ENCODE measurements at places on chromosomes 2 and 18. TPM values are rescaled to one million over a fixed set of nuclear protein-coding genes. Genes with fewer than 3 reads are reported as not detected.

GRCh38 chr2:196941398-196942078 lies 15.0 kb upstream of the PGAP1 start:
- no peaks in the 10 kb centered on the region for H3K4me1 ChIP-seq
- H3K27ac ChIP-seq, result no peak overlapping the region
- no peak overlapping the region for H3K4me3 ChIP-seq
- no peaks in the 10 kb centered on the region for H3K27me3 ChIP-seq
- no peaks in the 10 kb centered on the region for H3K36me3 ChIP-seq

DNA sequence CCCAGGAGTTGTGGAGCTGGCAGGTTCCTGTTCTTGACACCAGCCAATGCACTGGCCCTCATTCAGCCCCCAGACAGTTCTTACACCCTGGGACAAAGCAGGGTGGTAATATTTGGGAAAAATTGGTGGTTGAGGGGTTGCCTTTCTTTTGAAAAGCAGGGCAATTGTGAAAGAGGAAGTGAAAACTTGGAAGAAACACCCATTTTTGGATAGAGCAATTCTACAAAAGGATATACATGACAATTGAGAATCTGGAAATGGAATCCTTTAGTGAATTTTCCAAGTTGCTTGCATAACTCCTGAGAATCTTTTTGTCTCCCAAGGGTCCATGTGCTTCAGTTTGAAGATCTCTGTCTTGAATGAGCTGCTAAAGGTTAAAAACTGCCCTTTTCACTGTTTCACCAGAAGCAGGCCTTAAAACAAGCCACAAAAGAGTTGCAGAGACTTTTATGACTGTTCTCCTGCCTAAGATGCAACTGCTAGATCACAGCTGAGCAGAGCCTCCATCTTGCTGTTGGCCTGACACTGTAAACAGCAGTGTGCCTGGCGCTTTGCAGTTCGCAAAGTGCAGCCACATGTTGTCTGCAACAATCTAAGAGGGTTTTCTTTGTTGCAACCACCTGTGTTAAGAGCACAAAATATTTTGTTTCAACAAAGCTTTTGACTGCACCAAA lies 11.8 kb downstream of the COL4A4 start:
- H3K4me3 ChIP-seq, result no peak overlapping the region
- H3K27me3 ChIP-seq, result no peaks in the 10 kb centered on the region
- DNase-seq, result no peak
- no peak overlapping the region for H3K27ac ChIP-seq
- H3K36me3 ChIP-seq, result no peaks in the 10 kb centered on the region

DNA sequence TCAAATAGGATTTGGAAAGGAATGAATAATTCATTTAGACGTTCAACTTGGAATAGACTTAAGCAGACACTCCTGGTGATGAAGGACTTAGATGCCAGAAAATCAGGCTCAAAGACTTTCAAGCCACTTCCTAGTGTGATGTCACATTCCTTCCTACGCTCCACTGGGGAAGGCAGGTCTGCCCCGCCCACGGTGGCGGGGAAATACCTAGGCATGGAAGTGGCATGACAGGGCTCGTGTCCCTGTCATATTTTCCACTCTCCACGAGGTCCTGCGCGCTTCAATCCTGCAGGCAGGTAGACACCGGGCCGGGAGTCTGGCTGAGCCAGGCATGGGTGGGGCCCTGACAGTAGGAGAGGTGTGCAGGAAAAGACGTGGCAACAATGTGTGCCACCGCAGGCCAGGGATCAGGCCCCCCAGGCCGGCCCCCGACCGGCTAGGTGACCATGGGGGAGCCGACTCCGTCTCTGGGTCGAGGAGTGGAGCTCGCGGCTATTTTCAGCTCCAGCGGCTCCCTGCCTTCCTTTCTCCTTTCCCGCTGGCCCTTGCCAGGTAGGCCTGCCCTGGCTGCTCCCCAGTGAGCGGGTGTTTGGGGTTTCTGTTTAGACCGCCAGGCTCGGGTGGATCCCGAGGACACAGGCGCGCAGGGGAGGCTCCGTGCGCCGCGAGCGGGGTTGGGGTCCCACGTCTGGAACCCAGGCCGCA lies at the start of gene IL1RL2:
Gene IL1RL2 (plus strand): TSS at position 233 of the 705 bp plus-strand sequence. CDS start 845 bp downstream, outside the sequence.
- peaks cover 3% of the 10 kb centered on the region for H3K4me1 ChIP-seq
- peak within 1 kb of the TSS; percentile 55 for H3K4me3 ChIP-seq
- no peak for DNase-seq
- no peaks in the 10 kb centered on the region for H3K27me3 ChIP-seq
- H3K27ac ChIP-seq, result peak within 1 kb of the TSS; percentile 91

DNA sequence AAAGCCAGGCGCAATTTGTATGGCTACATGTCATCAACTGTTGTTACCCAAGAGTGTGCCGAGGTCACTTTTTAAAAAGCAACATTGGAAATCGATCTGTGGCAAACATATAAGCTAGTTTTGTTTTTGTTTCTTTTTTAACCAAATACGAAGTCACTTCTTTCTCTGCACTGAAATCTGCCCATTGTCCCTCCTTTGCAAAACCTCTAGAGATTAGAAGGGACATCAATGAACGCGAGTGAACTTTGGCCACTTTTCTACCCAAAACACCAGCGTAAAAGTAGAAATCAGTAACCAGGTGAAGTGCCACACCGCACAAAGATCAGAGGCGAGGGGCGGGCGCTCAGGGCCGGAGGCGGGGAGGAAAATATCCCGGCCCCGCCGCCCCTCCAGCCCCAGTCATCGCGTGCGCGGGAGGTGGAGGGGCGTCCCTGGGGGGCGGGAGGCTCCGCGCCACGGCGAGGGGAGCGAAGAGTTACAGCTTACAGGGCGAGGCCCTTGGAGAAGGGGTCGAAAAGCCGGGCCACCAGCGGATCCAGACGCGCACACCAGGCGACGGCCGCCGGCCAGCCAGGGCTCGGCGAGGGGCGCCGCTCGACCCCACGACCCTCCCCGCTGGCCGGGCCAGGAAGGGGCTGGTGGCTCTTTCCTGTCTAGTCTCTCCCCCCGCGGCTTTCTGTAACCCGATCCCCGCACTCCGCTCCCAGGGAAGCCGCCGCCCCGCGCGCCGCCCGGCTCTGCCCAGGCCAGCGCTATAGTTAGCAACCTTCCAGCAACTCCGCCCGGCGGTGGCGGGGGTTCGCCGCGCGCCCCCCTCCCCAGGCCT lies 993 bp downstream of the RBMS1 start:
- peak overlapping the region; percentile 74 for H3K4me3 ChIP-seq
- H3K4me1 ChIP-seq, result peaks cover 19% of the 10 kb centered on the region

C2orf66 gene
- polyA plus RNA-seq, result not detected

TEX44 gene
- not detected for polyA plus RNA-seq

CRACDL gene
- polyA plus RNA-seq, result 0.13 TPM

POU3F3 gene
- polyA plus RNA-seq, result not detected

- H3K36me3 ChIP-seq, result peaks cover 5% of the 10 kb centered on the region
- no peaks in the 10 kb centered on the region for H3K27me3 ChIP-seq
- H3K4me3 ChIP-seq, result no peak overlapping the region
- no peaks in the 10 kb centered on the region for H3K4me1 ChIP-seq
Measured at GRCh38 chr2:207589143-207589542, 36.1 kb downstream of the METTL21A start.

DNA sequence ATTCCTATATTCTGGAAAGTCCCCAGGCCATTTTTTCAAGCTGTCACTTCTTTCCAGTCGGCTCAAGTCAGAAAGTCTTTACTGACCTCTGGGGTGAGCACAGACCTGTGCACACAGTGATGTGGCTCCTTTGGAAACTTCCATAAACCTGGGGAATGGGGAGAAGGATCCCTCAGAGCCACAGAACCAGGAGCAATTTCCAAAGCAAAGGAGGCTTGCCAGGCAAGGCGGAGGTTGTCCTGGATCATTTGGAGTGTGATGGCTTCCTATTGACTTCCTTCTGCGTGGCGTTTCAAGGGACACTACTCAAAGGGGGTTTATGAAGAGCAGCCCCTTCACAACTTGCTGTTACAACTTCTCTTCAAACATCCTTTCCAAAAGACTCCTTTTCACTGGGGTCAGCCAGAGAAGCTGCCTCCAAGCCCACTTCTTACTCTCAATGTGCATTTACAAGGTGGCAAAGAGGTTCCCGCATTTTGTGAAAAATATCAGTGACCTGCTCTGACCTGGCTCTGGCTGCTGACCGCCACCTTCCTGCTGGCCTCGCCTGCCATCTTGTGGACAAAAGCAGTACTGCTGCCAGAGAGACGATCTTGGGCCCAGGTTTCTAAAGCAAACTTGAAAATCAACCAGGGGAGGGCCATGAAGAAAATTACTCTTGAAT lies 18.2 kb upstream of the TMEM247 start:
- peak overlapping the region; percentile 29 for H3K27ac ChIP-seq
- no peaks in the 10 kb centered on the region for H3K27me3 ChIP-seq
- no peak overlapping the region for H3K4me3 ChIP-seq
- peak; percentile 86 for DNase-seq
- no peaks in the 10 kb centered on the region for H3K36me3 ChIP-seq
- H3K4me1 ChIP-seq, result no peaks in the 10 kb centered on the region

- H3K27ac ChIP-seq, result no peak overlapping the region
- H3K4me1 ChIP-seq, result no peaks in the 10 kb centered on the region
- H3K36me3 ChIP-seq, result no peaks in the 10 kb centered on the region
- H3K27me3 ChIP-seq, result no peaks in the 10 kb centered on the region
Measured at GRCh38 chr2:196277002-196277401, 105.6 kb upstream of the STK17B start.

- H3K36me3 ChIP-seq, result no peaks in the 10 kb centered on the region
- H3K27me3 ChIP-seq, result no peaks in the 10 kb centered on the region
- H3K27ac ChIP-seq, result peak overlapping the region; percentile 53
- no peak for DNase-seq
- peaks cover 3% of the 10 kb centered on the region for H3K4me1 ChIP-seq
Measured at GRCh38 chr2:102082571-102083392, 59.8 kb upstream of the IL1R1 start.

CIDEA gene
- not detected for polyA plus RNA-seq

- no peaks in the 10 kb centered on the region for H3K36me3 ChIP-seq
- no peaks in the 10 kb centered on the region for H3K27me3 ChIP-seq
- H3K4me3 ChIP-seq, result no peak overlapping the region
- peak overlapping the region; percentile 16 for H3K27ac ChIP-seq
- no peaks in the 10 kb centered on the region for H3K4me1 ChIP-seq
Measured at GRCh38 chr2:60529785-60530627, 23.4 kb downstream of the BCL11A start.

DNA sequence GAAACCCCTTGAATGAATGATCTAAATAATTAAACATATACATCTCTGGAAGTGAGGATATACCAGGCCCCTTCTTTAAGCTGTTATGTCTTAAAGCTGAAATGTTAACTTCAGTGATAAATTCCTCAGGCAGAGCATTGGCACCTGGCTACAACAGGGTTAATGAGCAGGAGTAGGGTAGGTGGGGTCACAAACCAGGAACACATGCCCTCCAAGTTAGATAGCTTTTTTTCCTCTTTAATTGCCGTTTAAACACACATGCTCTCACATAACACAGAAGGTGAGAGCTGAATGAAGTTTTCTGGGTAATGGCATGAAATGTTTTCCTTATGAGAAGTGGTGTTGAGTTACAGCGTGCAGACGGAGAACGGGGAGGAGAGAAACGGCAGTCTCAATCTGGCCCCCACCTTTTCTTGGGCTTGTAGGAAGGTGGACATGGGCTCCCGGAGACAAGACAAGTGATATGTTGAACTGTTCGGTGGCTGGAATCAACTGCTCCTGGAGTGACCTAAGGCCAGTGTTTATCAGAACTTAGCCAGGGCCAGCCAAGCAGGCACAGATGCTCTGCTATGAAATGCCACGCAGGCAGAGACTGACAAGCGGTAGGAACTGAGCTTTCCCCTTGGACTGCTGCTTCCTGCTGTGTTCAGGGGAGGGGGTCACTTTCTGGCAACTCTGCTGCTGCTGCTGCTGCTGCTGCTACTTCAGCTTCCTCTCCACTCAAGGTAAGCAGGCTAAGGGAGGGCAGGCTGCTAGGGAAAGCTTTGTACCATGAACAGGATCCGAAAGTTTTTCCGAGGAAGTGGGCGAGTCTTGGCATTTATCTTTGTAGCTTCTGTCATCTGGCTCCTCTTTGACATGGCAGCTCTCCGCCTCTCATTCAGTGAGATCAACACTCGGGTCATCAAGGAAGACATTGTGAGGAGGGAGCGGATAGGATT lies at the start of gene GALNT5:
Gene GALNT5 (plus strand): TSS at position 394 of the 941 bp plus-strand sequence. CDS start 378 bp downstream, at position 772.
- H3K27me3 ChIP-seq, result peaks cover 1% of the 10 kb centered on the region
- no peak within 1 kb of the TSS for H3K4me3 ChIP-seq
- H3K27ac ChIP-seq, result no peak within 1 kb of the TSS
- H3K4me1 ChIP-seq, result peaks cover 5% of the 10 kb centered on the region

DNA sequence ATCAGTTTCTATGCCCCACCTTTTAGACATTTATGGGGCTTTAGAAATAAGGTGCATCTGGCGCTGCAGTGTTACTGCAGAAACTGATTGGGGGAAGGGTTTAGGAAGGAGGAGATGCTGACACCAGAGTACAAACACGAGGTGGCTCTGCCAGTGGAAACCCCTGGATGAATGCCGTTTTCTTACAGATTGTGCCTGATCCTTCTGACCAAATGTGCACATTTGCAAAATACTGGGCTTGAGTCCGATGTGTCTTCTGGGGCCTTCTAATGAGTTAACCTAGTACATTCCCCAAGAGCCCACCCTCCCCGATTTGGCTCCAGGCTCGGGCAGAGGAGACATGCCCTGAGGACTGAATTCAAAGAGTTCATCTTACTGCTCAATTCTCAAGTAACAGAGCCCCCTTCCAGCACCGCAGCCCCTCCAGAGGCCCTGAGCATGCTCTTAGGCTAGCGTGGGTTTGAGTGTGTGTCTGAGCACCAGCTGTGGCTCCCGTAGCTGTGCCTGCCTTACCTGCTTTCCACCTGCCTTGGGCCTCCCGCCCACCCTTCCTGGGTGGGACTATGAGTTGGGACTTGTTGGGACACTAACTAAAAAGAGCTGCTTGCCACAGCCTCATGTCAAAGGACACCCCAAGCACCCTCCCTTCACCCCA lies 116.7 kb upstream of the COPS8 start:
- H3K36me3 ChIP-seq, result no peaks in the 10 kb centered on the region
- no peaks in the 10 kb centered on the region for H3K4me1 ChIP-seq
- no peaks in the 10 kb centered on the region for H3K27me3 ChIP-seq
- DNase-seq, result no peak
- H3K27ac ChIP-seq, result peak overlapping the region; percentile 50

GRCh38 chr2:225534697-225535096 lies 135.2 kb downstream of the NYAP2 start:
- no peaks in the 10 kb centered on the region for H3K36me3 ChIP-seq
- H3K27me3 ChIP-seq, result no peaks in the 10 kb centered on the region
- no peak for DNase-seq
- no peak overlapping the region for H3K27ac ChIP-seq
- H3K4me1 ChIP-seq, result no peaks in the 10 kb centered on the region

DNA sequence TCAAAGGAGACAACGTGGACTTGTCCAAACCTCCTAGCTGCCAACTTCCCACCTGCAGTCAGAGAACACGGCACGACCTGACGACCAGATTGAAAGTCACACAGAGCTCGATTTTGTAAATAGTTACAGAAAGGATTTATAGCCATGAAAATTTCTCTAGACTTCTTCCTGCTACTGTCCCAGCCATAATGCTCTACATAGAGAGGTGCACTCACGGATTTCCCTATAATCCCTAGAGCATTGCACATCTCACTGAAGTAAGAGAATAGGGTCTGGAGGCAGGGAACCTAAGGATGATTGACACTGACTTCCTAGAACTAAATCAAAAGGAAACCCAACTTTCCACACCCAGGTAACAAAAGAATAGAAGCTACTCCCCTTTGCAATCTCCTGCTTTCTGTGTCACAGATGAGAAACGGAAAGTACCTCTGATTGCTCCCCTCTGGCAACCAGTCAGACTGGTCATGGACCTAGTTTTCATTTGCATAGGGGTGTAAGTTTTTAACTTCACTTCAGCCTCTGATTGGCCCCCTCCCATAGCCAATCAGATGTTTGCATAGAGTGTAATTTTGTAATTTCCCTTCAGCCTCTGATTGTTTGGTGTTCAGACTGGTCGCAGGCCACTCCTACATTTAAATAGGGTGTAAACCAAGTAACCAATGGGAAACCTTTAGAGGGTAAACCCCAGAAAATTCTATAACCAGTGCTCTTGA lies 58.6 kb upstream of the FBXO11 start:
- H3K27ac ChIP-seq, result no peak overlapping the region
- no peak overlapping the region for H3K4me3 ChIP-seq
- peaks cover 3% of the 10 kb centered on the region for H3K27me3 ChIP-seq
- H3K4me1 ChIP-seq, result no peaks in the 10 kb centered on the region
